ENCODE measurements at places on chromosomes 6 and 20. TPM values are rescaled to one million over a fixed set of nuclear protein-coding genes. Genes with fewer than 3 reads are reported as not detected.
A peak's percentile ranks its signal among the peaks of the same experiment; 100 is the strongest.

- no peak for DNase-seq
Measured at GRCh38 chr6:119076576-119077390, 1.7 kb downstream of the FAM184A start.

DNA sequence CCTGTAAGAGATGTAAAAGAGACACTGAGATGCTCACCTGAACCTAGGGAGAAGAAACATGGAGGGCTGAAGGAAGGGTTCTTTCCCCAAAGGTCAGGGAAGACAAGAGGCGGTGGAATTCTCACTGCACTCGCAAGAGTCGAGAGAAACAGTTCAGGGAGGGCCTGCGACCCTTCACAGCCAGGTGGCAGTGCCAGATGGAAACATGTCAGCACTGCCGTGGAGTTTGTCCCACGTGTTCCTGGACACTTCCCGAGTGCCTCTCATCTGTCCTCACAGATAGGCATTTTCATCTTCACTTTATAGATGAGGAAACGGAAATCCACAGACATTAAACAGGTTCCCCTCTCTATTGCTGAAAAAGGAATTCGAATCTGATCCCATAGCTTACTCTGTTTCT, 70.4 kb upstream of the SYNJ2 start:
- no peak for DNase-seq

- no peak for DNase-seq
Measured at GRCh38 chr6:110617057-110617456, 140.6 kb upstream of the SLC22A16 start.

The PFDN6 gene
- 65.4 TPM for polyA plus RNA-seq

DNA sequence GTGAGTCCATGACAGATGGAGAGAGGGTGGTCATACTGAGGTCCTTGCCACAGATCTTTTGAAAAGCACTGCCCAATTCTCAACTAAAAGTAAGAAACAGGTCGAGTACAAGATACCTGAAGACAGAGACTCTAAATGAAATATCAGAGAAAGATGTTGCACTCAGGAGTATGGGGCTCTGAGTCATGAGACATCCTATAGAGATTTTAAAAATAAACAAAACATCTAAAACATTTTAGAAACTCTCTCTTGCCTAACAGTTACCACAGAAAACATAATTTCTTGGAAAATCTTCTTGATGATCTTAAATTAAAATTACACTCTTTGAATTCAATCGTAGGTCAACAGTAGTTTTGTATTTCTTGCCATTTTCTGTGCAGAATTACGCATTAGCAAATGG, 348.9 kb upstream of the MARCKS start:
- DNase-seq = no peak

DNA sequence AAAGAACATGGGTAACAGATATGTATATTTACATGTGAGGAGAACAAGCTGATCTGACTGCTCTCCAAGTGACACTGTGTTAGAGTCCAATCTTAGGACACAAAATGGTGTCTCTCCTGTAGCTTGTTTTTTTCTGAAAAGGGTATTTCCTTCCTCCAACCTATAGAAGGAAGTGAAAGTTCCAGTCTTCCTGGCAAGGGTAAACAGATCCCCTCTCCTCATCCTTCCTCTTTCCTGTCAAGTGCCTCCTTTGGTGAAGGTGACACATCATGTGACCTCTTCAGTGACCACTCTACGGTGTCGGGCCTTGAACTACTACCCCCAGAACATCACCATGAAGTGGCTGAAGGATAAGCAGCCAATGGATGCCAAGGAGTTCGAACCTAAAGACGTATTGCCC, 5.2 kb downstream of the HFE start:
- DNase-seq = no peak

- DNase-seq = no peak
Measured at GRCh38 chr6:41428996-41429421, 93.6 kb downstream of the NCR2 start.

DNA sequence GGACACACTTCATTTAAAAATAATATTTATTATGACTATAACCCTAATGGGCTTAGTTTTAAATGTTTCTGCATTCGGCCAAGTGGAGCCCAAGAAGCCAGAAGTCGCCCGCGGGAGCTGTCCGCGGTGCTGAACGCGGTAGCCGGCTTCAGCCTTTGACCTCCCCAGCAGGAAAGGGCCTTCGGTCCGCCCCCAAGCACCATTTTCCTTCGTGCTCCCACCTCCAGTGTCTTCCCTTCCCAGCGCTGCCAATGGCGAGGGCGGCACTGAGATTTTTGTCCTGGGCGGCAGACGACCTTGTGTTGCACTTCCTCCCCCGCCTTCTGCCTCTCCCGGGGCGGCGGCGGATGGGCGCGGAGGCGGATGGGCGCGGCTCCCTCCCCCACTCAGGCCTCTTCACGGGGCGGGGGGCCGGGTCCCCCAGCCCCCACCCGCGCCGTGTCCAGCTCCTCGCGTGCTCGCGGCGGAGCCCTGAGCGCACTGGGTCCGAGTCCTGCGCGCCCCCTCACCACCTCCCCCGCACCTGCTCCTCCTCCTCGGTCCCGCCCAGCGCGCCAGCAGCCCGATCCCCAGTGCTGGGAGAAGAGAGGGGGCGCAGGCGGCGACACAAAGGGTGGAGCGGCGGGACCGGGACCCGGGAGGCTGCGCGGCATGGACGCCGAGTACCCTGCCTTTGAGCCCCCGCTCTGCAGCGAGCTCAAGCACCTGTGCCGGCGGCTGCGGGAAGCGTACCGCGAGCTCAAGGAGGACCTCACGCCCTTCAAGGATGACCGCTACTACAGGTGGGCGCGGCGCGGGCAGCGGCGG, 23.6 kb upstream of the TMEM181 start:
- DNase-seq = peak; percentile 87

DNA sequence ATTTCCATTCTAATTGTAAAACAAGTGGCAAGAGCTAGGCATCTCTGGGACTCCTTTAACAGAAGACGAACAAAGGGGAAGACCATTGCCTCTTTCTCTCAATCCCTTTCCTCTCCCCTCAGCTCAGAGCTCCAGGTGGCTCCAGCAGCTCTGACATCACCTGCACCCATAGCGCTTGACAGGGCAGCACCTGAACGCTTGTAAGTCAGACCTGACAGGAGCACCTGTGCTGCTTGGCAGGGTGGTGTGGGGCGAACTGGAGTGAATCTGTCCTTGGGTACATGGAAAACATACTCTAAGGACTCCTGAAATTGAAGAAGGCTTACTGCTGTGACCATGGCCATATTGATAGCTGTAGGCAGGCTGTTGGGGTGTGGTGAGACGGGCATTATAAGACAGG, 409.5 kb upstream of the AGPAT4 start:
- DNase-seq = no peak

- no peak for DNase-seq
Measured at GRCh38 chr6:156839129-156839528, 62.0 kb downstream of the ARID1B start.

- no peak for DNase-seq
Measured at GRCh38 chr20:25292176-25292891, 44.4 kb downstream of the PYGB start.

The SAMD3 gene
- 1.1 TPM for polyA plus RNA-seq

GRCh38 chr20:5154543-5154925, 27.7 kb downstream of the CDS2 start:
- DNase-seq = no peak

- peak; percentile 71 for DNase-seq
Measured at GRCh38 chr20:45044084-45044573, 56.8 kb downstream of the KCNS1 start.

DNA sequence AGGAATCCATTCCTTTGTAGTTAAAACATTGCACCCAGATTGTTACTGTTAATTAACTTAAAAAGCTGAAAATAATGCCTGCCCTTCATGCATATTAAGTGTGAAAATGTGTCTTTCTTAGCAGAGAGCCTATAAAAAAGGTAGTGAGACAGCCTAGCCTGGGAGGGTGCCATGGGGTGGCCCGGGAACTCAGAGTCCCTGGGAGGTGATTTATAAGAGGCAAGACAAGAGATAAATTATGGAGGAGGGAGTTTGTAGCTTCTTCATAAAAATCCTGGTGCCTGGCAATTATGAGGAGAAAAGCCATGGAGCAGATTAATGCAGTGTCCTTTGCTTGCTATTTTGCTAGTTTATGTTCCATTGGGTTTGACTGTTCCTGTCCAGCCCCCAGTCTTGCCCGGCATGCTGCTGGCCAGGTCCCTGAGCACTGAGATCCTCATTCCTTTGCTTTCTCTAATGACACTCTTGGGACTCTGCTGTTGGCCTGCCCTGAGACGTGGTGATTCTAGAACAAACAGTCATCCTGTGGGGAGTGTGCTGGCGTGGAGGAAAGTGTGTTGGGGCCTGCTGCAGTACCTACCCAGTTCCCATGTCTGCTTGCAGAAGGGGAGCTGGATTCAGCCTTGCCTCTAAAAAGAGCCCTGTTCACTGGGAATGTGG, 4.2 kb downstream of the MLN start:
- no peak for DNase-seq

- no peak for DNase-seq
Measured at GRCh38 chr20:62737271-62737811, 28.7 kb downstream of the NTSR1 start.

- no peak for DNase-seq
Measured at GRCh38 chr20:47348539-47349142, 7.9 kb downstream of the ZMYND8 start.

DNA sequence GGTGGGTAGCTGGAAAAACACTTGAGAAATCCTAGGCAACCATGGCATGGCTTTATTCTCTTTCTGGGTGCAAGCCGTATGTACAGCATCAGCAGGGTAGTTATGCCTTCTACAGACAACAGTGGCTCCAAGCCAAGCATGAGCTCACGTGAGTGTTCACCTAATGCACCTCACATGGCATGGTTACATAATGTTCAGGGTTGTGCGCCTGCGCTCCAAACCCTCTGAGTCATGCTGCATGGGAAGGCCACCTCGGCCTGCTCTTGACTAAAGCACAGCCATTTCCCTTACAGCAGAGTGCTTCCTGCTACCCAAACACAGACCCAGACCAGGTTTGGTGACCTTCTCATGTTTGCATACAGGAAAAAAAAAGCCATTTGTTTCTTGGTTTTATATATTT, 96.2 kb downstream of the VIP start:
- DNase-seq = no peak

The SPATA2 gene
- polyA plus RNA-seq = 9.5 TPM

- peak; percentile 67 for DNase-seq
Measured at GRCh38 chr6:110178626-110179405, 654 bp downstream of the WASF1 start.

- DNase-seq = no peak
Measured at GRCh38 chr6:4067673-4068072, 11.3 kb downstream of the FAM217A start.

The POPDC3 gene
- polyA plus RNA-seq = 0.27 TPM

The PGC gene
- polyA plus RNA-seq = not detected

GRCh38 chr6:32087574-32088486, 21.3 kb downstream of the TNXB start:
- DNase-seq = peak; percentile 57

DNA sequence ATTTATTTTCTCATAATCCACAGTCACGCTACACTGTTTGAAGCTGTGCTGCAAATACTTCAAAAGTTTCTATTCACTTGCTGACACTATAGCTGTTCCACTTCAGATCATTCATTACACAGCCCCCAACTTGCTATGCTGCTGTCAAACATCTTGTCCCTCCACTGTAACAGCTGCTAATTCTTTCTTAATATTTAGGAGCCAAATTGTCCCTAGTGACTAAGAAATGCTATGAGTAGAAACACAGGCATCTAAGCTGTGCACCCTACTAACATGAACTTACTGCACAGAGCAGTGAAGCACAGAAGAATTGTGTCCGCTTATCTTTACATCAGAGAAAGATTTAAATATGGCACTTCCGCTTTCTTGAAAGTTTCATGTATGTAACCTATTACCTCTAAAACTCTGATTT, 91.3 kb downstream of the PDE10A start:
- no peak for DNase-seq

Data from left kidney (tissue), 8 donors.